Foreskin keratinocyte (primary cell): ENCODE measurements at places on chromosomes 12 and 14.

GRCh38 chr14:91027561-91027960 lies 32.9 kb downstream of the RPS6KA5 start:
- DNase-seq, result no peak

DNA sequence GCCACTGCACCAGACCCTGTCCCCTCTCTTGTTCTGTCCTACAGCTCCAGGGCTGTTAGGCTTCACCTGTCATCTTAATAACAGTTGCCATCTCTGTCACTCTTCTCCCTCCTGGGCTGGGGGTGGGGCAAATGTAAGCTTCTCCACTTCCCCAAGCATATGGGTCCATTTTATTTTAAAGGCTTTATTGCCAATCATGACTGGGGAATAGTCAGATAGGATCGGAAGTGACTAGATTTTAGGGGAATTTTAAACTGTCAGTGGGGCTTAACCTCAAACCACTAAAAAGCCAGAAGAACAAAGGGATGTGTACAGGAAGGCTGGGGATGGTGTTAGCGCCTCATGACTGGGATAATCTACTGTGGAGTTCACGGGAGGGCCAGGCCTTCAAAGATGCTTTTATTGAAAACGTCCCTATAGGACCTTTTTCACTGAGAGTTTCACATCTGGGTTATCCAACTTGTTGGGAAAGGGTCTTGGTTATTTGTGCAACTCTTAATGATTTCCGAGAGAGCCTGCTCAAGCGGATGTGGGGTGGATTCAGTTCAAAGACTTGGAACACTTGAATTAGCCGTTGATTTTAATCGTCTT lies 41.6 kb downstream of the CHST11 start:
- no peak for DNase-seq

GRCh38 chr12:63911341-63911740 lies 66.8 kb downstream of the SRGAP1 start:
- DNase-seq, result no peak

DNA sequence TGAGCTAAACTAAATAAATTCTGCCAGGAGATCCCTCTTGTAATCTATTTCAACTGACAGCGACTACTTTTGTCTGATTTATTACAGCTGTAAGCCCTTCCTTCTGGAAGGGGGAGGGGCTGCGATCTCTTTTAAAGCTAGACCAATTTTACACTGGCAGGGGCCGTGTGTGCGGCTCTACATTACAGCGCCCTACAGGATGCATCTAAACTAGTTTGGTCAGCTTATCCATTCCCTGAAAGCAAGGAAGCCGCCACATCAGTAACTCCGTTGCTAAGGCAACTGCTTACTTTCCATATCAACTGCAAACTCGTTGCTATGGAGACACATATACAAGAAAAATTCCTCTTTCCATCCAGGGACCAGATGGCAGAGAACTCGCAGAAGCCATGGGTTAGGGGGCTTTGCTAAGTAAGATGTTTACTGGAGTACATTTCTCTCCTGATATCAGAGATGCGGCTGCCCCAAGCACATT lies 17.4 kb downstream of the FOXN3 start:
- DNase-seq, result no peak
